Breast epithelium (tissue), 4 donors: ENCODE measurements at places on chromosomes 1 and 21. TPM values are rescaled to one million over a fixed set of nuclear protein-coding genes. Genes with fewer than 3 reads are reported as not detected.

DNA sequence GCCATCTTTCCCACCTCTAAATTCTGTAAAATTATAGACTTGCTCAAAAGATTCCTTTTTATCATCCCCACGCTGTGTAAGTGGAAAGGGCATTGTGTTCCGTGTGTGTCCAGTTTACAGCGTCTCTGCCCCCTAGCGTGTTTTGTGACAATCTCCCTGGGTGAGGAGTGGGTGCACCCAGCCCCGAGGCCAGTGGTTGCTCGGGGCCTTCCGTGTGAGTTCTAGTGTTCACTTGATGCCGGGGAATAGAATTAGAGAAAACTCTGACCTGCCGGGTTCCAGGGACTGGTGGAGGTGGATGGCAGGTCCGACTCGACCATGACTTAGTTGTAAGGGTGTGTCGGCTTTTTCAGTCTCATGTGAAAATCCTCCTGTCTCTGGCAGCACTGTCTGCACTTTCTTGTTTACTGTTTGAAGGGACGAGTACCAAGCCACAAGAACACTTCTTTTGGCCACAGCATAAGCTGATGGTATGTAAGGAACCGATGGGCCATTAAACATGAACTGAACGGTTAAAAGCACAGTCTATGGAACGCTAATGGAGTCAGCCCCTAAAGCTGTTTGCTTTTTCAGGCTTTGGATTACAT, 61.9 kb downstream of the POFUT2 start:
- no peak overlapping the region for H3K4me3 ChIP-seq
- no peaks in the 10 kb centered on the region for H3K4me1 ChIP-seq
- no peaks in the 10 kb centered on the region for H3K27me3 ChIP-seq
- H3K36me3 ChIP-seq: no peaks in the 10 kb centered on the region
- no peak for DNase-seq
- H3K27ac ChIP-seq: no peak overlapping the region

GRCh38 chr1:248914796-248915381, 8.9 kb downstream of the PGBD2 start:
- DNase-seq: no peak
- no peak overlapping the region for H3K27ac ChIP-seq

- H3K27ac ChIP-seq: no peak overlapping the region
- no peak for DNase-seq
- H3K4me3 ChIP-seq: no peak overlapping the region
Measured at GRCh38 chr1:53086491-53087070, 24.6 kb downstream of the PODN start.

- H3K36me3 ChIP-seq: no peaks in the 10 kb centered on the region
- no peak overlapping the region for H3K4me3 ChIP-seq
- no peaks in the 10 kb centered on the region for H3K27me3 ChIP-seq
- no peak overlapping the region for H3K27ac ChIP-seq
Measured at GRCh38 chr1:208557723-208558094, 313.5 kb upstream of the PLXNA2 start.

DNA sequence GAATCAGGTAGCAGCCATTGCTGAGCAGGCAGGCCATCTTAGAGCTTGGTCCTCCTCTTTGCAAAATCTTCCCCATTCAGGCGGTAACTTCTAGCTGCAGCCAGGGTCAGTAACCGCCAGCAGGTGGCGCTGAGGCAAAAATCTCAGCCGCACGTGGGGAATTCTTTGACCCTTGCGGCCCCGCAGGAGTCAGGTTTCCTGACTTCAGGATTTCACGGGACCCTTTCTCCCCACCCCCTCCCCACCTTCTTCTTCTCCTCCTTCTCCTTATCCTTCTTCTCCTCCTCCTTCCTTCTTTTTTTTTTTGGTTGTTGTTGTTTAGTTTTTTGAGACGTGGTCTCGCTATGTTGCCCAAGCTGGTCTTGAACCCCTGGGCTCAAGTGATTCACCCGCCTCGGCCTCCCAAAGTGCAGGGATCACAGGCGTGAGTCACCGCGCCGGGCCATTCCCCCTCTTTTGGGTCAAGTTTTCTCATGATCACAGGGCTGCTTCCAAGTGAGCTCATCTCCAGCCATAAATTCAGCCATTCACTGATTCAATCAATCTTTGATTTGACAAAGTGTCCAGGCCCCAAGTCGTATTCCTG, 33.4 kb upstream of the TENT5B start:
- H3K27me3 ChIP-seq: no peaks in the 10 kb centered on the region
- H3K4me3 ChIP-seq: no peak overlapping the region
- no peaks in the 10 kb centered on the region for H3K4me1 ChIP-seq
- H3K36me3 ChIP-seq: no peaks in the 10 kb centered on the region

DNA sequence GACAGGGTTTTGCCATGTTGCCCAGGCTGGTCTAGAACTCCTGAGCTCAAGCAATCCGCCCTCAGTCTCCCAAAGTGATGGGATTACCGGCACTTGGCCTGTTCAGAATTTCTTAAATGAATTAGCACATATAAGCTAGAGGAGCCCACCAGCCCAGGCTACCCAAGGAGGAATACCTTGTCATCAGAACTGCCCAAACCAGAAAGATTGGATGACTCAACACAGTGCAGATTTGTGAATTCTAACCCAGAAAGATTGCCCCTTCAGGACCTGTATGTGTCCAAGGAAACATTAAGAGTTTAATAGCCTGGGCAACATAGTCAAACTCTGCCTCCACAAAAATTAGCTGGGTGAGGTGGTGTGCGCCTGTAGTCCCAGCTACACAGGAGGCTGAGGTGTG, 14.0 kb upstream of the LIN9 start:
- DNase-seq: no peak
- H3K4me3 ChIP-seq: no peak overlapping the region
- peaks cover 6% of the 10 kb centered on the region for H3K27me3 ChIP-seq
- H3K4me1 ChIP-seq: no peaks in the 10 kb centered on the region
- H3K27ac ChIP-seq: no peak overlapping the region

DNA sequence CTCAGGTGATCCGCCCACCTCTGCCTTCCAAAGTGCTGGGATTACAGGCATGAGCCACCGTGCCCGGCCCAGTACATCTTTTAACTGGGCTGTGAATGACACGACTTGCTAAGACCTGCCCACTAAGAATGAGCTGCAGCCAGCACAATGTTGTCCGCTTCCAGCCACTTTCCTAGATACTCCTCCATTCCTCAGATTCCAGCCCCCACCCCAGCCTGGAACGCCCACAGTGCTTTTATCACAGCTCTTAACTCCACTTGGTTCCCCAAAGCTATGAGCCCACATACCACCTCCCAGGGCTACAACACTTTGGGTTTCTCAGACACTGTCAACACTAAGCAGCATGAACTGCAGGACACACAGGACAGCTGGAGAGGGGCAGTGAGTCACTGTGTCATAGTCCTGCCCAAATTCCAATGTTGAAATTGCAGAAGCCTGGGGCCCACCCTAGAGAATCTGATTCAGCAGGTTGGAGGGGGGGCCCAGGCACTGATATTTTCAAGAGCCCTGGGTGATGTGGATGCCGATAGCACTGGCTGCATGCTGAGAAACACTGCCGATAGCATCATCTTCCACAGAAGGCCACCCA, 58.0 kb downstream of the ACBD3 start:
- no peaks in the 10 kb centered on the region for H3K27me3 ChIP-seq
- peaks cover 6% of the 10 kb centered on the region for H3K4me1 ChIP-seq
- DNase-seq: no peak
- H3K4me3 ChIP-seq: no peak overlapping the region

- DNase-seq: no peak
- H3K4me1 ChIP-seq: peaks cover 17% of the 10 kb centered on the region
- H3K4me3 ChIP-seq: no peak overlapping the region
- H3K36me3 ChIP-seq: no peaks in the 10 kb centered on the region
- no peaks in the 10 kb centered on the region for H3K27me3 ChIP-seq
Measured at GRCh38 chr1:55064071-55064581, 24.8 kb downstream of the PCSK9 start.

- no peak overlapping the region for H3K27ac ChIP-seq
- H3K4me3 ChIP-seq: no peak overlapping the region
- no peak for DNase-seq
- no peaks in the 10 kb centered on the region for H3K4me1 ChIP-seq
- H3K36me3 ChIP-seq: no peaks in the 10 kb centered on the region
Measured at GRCh38 chr1:18058981-18059605, 48.5 kb upstream of the IGSF21 start.

- H3K27me3 ChIP-seq: no peaks in the 10 kb centered on the region
- DNase-seq: no peak
- H3K36me3 ChIP-seq: no peaks in the 10 kb centered on the region
- no peak overlapping the region for H3K27ac ChIP-seq
- H3K4me1 ChIP-seq: peaks cover 4% of the 10 kb centered on the region
Measured at GRCh38 chr1:52662645-52663313, 29.8 kb downstream of the SHISAL2A start.

DNA sequence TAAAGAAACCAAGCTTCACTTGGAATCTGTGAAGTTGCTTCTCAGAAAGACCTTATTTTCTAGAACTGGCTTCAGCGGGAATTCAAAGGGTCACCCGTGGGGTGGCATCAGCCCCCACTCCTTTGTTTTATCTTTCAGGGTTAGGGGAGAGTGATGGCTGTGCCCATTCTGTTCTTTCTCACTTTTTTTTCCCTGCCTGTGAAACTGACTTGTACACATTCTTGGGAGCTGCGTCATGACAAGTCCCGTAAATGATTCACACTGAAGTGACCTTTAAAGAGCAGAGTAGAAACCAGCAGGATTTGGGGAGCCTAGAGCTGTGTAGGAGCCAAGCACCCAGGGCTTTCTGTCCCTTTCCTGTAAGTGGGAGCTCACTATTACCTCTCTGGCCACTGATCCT, 43.8 kb downstream of the SLC44A3 start:
- peaks cover 10% of the 10 kb centered on the region for H3K4me1 ChIP-seq
- H3K36me3 ChIP-seq: no peaks in the 10 kb centered on the region
- DNase-seq: peak; percentile 71
- H3K27me3 ChIP-seq: no peaks in the 10 kb centered on the region

GRCh38 chr1:46580140-46580903, 23.7 kb downstream of the MKNK1 start:
- no peak overlapping the region for H3K4me3 ChIP-seq
- no peaks in the 10 kb centered on the region for H3K4me1 ChIP-seq
- no peaks in the 10 kb centered on the region for H3K27me3 ChIP-seq
- no peak overlapping the region for H3K27ac ChIP-seq

DNA sequence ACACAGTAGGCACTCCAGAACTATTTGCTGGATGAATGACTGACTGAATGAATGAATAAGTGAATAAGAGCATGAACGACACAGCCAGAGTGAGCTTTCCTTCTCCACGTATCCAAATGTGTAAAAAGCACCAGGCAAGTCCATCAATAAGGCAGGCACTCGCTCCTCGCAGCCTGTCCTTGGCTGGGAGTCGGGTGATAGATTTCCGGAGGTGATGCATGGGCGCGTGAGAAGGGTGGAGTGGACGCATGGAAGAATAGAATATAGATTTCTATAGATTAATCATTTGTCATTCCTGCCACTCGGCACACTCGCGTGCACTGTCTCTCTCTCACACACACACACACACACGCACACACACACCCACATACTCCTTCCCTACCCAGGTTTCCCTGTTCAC, 164.3 kb upstream of the ZC3H12A start:
- H3K27ac ChIP-seq: no peak overlapping the region
- no peaks in the 10 kb centered on the region for H3K36me3 ChIP-seq
- H3K27me3 ChIP-seq: peaks cover 10% of the 10 kb centered on the region
- no peak for DNase-seq

- H3K27ac ChIP-seq: no peak overlapping the region
- no peaks in the 10 kb centered on the region for H3K27me3 ChIP-seq
- H3K4me1 ChIP-seq: no peaks in the 10 kb centered on the region
- no peak overlapping the region for H3K4me3 ChIP-seq
- H3K36me3 ChIP-seq: peaks cover 5% of the 10 kb centered on the region
Measured at GRCh38 chr1:229648406-229648805, 22.4 kb downstream of the URB2 start.

GRCh38 chr21:32587651-32588050, 2.3 kb upstream of the TCP10L start:
- H3K36me3 ChIP-seq: no peaks in the 10 kb centered on the region
- H3K27me3 ChIP-seq: no peaks in the 10 kb centered on the region
- no peaks in the 10 kb centered on the region for H3K4me1 ChIP-seq
- H3K4me3 ChIP-seq: no peak overlapping the region
- H3K27ac ChIP-seq: no peak overlapping the region

DNA sequence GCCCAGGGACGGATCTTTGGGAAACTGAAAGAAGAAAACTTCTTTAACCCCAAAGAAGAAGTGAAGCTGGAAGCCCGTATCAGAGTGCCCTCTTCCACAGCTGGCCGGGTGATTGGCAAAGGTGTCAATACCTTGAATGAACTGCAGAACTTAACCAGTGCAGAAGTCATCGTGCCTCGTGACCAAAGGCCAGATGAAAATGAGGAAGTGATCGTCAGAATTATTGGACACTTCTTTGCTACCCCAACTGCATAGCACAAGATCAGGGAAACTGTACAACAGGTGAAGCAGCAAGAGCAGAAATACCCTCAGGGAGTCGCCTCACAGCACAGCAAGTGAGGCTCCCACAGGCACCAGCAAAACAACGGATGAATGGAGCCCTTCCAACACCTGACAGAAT, 114.0 kb downstream of the NBPF12 start:
- H3K36me3 ChIP-seq: no peaks in the 10 kb centered on the region
- no peaks in the 10 kb centered on the region for H3K4me1 ChIP-seq
- no peak overlapping the region for H3K4me3 ChIP-seq

DNA sequence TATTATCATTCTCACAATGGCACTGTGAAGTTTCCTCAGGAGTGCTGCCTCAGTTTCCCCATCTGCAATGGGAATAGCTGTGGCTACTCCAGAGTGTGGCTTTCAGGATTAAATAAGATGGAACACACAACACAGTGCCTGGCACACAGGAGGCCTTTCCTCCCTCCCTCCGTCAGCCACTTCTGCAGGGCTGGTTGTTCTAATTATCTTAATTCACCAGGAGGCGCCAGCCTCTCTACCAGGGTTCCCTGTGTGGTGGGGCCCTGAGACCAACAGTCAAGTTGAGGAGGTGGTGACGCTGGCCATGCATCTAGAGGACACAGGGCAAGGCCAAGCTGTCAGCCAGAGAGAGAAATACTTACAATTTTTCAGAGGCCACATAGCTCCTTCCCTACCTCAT, 6.3 kb upstream of the FOXO6 start:
- H3K27me3 ChIP-seq: no peaks in the 10 kb centered on the region
- no peaks in the 10 kb centered on the region for H3K36me3 ChIP-seq
- H3K27ac ChIP-seq: no peak overlapping the region
- no peak for DNase-seq

LAPTM5 gene
- total RNA-seq: 41.3 TPM

NFIA gene
- 54.9 TPM for total RNA-seq

RIPPLY3 gene
- not detected for total RNA-seq

RGSL1 gene
- total RNA-seq: not detected

ILF2 gene
- total RNA-seq: 169 TPM

CHTOP gene
- 71.8 TPM for total RNA-seq

SELENOF gene
- 162 TPM for total RNA-seq

ZYG11A gene
- 1.2 TPM for total RNA-seq

CYP4A22 gene
- total RNA-seq: 2.2 TPM

LRRC53 gene
- total RNA-seq: not detected

C1QC gene
- total RNA-seq: 385 TPM

NUDT4B gene
- 40.0 TPM for total RNA-seq

CLDN8 gene
- total RNA-seq: 213 TPM

S100A8 gene
- total RNA-seq: 37.4 TPM

MARK1 gene
- 13.8 TPM for total RNA-seq
